ENCODE measurements at places on chromosomes 4 and X.

GRCh38 chr4:101252721-101253120 lies 94.6 kb downstream of the PPP3CA start:
- DNase-seq = no peak

GRCh38 chrX:124506066-124506465 lies 159.7 kb downstream of the SH2D1A start:
- no peak for DNase-seq

- DNase-seq = no peak
Measured at GRCh38 chr4:109801895-109802319, at the start of gene CFI. CFI (minus strand) TSS chr4:109801999; CDS start chr4:109801971, 28 bp downstream.

- no peak for DNase-seq
Measured at GRCh38 chr4:143402776-143403552, 66.3 kb downstream of the GAB1 start.

- DNase-seq = no peak
Measured at GRCh38 chr4:140219567-140219966, 65.6 kb upstream of the MAML3 start.

- no peak for DNase-seq
Measured at GRCh38 chr4:131159261-131159660, 1989.8 kb upstream of the PCDH10 start.

GRCh38 chrX:5852941-5853340 lies 375.7 kb downstream of the NLGN4X start:
- DNase-seq = no peak

GRCh38 chr4:115664285-115664684 lies 550.9 kb upstream of the NDST4 start:
- DNase-seq = no peak

- DNase-seq = no peak
Measured at GRCh38 chr4:31877429-31877828, 1157.3 kb downstream of the PCDH7 start.

- DNase-seq = no peak
Measured at GRCh38 chrX:11478911-11479310, 185.7 kb downstream of the AMELX start.

- no peak for DNase-seq
Measured at GRCh38 chr4:21848021-21848420, 100.6 kb downstream of the KCNIP4 start.

DNA sequence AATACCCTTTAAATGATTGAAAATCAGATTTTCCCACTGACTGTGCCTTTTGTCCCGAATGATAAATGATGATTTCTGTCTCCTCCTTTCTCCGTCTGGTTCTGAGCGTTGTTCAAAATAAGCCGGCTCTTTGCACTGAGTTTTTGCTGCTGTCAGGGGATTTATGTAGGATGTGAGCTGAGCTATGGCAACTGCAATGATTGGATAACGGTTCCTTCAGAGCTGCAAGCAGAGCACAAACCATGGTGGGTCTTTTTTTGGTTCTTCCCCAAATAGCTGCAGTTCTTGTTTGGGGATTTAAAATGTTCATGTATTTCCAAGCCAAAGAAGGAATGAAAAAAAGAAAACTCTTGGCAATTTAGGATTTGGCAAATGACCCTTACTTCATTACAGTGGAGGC lies 124.5 kb upstream of the CASK start:
- no peak for DNase-seq

GRCh38 chr4:113560579-113560978 lies 201.0 kb downstream of the CAMK2D start:
- DNase-seq = no peak

GRCh38 chrX:38233891-38234667 lies 13.4 kb upstream of the SRPX start:
- no peak for DNase-seq

DNA sequence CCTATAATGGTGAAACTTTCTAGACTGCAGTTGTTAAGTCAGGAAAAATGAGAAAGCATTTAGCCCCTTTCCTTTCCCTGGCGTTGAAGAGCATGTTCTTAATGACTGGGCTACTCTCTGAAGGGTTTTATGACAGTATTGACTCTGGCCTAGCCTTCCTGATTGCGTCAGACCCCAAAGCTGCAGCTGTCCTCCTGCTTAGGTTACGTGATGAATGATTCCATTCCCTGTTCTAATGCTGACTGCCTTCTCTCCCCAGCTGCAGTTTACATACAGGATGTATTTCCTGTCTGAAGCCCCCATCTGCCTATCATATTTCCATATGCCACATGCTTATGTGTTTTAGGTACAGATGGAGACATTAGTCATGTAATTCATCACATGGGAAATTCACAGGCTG lies 105.8 kb upstream of the EGFL6 start:
- DNase-seq = no peak

GRCh38 chr4:169458575-169458974 lies 153.8 kb downstream of the NEK1 start:
- DNase-seq = no peak

GRCh38 chrX:154368630-154369448 lies 5.6 kb downstream of the FLNA start:
- DNase-seq = peak; percentile 93

GRCh38 chrX:123626962-123627361 lies 105.9 kb downstream of the THOC2 start:
- no peak for DNase-seq

DNA sequence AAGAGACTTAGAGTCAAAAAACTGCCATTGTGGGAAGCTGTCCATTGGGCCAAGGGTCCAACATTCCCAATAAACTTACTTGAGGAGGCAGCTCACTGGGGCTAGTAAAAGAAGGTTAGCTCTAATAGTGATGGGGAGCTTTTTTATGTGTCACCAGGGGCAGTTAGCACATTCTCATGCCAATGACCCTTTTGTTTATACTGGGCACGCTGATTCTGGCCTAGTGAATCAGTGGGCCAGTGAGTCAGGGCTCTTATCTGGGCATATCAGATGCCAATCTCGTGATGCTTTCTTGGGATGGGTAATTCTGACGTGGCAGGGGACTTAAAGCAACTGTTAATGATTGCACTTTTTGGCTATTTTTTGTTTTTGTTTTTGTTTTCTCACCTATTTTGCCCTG lies 27.8 kb downstream of the TCEAL1 start:
- no peak for DNase-seq

- no peak for DNase-seq
Measured at GRCh38 chr4:107058828-107059227, 22.7 kb upstream of the DKK2 start.

GRCh38 chrX:153416781-153417450 lies 5.6 kb downstream of the ZFP92 start:
- DNase-seq = no peak
